Sigmoid colon (tissue), 7 donors: ENCODE measurements at places on chromosomes 12 and 14. TPM values are rescaled to one million over a fixed set of nuclear protein-coding genes. Genes with fewer than 3 reads are reported as not detected.

KRT1 gene
- not detected for polyA plus RNA-seq

ZDHHC22 gene
- polyA plus RNA-seq, result not detected

TSPAN19 gene
- not detected for polyA plus RNA-seq

OR9K2 gene
- not detected for polyA plus RNA-seq

KERA gene
- polyA plus RNA-seq, result not detected

CELA1 gene
- not detected for polyA plus RNA-seq

BCL11B gene
- 0.60 TPM for polyA plus RNA-seq

SLC17A8 gene
- 0.90 TPM for polyA plus RNA-seq

MIPOL1 gene
- 2.0 TPM for polyA plus RNA-seq

FBXW8 gene
- polyA plus RNA-seq, result 2.3 TPM

CLEC2D gene
- 1.2 TPM for polyA plus RNA-seq

B3GNT4 gene
- 1.0 TPM for polyA plus RNA-seq

LIN52 gene
- 6.0 TPM for polyA plus RNA-seq

CDK2 gene
- polyA plus RNA-seq, result 23.4 TPM

BDKRB2 gene
- polyA plus RNA-seq, result 8.7 TPM

HVCN1 gene
- polyA plus RNA-seq, result 1.8 TPM

FGF23 gene
- not detected for polyA plus RNA-seq

ADAM20 gene
- polyA plus RNA-seq, result 0.06 TPM
